ENCODE measurements at places on chromosomes 1 and 21.

DNA sequence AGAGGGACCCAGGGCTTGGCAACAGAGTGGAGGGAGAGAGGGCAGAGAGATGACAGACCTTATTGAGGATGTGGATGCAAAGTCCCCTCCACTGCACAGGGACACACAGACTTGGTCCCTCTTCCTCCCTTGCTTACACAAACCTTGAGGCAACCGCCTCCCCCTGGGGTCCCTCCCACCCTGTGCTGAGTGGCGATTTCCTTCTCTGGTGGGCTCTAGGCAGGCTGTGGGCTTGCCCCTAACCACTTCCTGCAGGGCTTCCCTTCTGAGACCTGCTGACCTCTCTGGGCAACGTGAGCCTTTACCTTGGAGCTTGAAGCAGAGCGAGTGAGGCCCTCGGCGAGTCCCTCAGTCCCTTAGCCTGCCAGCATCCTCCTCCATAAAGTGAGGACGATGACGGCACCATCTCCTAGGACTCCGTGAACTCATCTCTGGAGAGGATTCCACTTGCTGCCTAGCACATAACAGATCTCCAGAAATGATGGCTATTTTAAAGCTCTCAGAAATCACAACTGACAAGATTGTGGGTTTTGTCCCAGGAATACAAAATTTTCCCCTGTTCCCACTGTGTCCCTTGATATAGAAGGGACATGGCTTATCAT, 25.0 kb downstream of the KIAA1614 start:
- no peak for DNase-seq

DNA sequence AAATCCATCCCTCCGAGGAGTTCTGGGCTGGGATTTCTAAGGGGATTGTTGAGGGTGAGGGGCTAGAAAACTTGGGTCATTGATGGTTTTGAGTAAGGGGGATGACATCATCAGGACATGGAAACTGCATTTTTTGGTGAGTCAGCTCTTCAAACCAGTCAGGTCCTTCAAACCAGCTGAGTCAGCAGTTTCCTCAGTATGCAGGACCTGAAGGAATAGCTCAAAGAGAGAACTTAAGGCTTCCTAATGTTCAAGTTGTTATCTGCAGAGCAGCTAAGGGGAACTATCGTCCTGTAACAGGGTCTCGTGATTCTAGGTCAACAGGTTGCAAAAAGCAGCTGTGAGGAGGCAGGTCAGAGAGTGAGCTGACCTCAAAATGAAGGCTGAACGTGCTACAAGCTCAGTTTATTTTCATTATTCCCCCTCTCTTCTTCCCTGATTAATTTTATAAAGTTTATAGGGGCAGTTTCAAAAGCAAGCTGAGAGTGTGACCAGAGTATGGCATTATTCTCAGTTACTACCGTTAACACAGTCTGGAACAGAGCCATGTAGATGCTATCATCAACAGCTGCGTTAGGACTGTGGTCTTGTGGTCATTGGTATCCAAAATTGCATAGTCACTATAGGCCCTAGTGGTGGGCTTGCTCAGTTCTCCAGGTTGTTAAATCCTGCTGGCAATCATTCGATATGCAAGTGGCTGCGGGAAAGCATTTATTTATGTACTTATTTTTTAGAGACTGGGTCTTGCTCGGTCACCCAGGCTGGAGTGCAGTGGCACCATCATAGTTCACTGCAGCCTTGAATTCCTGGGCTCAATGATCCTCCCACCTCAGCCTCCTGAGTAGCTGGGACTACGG, 10.7 kb upstream of the SDC3 start:
- no peak for DNase-seq

GRCh38 chr1:235679644-235680043, 30.1 kb upstream of the GNG4 start:
- no peak for DNase-seq

DNA sequence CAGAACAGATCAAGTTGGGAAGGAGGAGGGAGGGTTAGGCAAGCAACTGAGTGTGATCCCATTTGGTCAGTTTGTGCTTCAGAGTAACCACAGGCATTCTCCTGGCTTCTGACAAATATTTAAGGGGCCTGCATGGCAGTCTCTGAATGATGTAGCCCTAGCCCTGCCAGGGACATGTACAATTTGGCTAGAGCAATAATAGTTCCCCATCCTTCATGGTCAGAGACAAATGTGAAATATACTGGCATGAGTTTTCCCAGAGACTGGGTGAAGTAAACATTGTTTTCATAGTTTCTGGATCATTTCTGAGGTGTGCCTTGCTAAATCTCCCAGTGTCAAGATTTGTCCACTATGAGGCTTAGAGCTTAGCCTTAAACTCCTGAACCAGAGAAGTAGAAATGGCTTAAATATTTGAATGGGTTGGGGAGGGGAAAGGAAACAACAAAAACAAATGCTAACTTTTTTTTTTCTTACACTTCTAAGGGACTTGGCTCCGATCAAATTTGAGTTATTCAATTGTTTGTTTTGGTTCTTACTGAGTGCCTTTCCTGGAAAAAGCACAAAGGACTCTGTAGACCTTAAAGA, 42.0 kb upstream of the UBE2U start:
- no peak for DNase-seq

DNA sequence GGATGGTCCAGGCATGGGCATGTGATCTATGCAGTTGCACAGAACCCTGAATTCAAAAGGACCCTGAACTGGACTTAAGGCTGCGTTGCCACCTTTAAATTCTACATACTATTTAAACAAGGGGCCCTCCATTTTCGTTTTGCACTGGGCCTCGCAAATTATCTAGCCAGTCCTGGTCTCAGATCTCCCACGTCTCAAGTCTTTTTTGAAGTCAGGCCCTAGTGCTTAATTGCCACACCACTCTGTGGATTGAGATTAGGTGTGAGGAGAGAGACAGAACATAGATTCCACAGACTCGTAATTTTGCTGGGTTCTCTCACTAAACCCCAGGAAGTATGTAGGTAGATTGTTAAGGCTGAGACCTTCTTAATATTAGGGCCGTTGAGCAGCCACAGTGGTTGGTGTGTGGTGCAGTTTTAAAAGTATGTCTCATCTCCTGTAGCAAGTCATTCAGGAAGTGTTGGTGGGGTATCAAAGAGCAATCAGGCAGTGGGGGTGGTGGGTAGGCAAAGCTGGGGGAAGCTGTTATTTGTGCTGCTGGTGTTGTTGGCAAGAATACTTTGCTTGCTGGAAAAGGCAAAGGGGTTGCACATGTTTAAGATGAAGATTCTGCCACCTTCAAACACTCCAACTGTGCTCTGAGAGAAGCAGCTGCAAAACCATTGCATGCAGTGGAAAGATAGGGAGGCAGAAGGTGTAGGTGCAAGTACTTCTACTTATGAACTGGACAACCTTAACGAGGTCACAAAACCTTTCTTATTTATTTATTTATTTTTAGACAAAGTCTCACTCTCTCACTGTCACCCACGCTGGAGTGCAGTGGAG, 11.2 kb downstream of the CD84 start:
- peak; percentile 22 for DNase-seq

DNA sequence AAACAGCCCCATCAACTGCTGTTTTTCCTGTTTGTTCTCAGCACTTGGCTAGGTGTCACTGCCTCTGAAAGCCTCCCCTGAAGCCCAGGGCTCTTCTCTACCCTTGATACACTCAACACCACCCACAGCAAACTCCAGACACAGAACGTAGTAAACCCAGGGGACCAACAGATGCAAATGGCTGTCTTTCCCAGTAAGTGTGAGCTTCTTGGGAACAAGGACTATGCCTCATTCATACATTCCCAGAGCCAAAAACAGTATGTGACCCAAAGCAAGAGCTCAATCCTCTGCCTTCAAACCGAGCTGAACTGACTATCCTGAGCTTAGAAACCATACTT, 4.4 kb downstream of the LBR start:
- DNase-seq, result no peak

DNA sequence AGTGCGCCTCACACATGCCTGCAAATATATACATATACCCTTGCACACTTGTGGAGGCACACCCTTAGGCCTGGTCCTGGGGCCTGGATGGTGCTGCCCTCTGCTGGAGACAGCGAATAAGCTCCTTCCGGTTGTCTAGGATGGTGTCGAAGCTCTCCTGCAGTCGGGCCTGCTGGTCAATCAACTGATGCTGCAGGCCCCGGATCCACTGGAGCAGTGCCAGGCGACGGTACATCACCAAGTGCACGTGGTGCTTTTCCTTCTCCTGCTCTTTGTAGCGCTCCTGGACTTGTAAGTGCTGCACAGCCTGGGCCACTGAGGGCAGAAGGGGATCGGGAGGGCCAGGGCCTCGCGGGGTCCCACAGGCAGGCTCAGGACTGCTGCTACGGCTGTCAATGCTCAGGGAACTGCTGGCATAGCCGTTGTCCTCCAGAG, 3.1 kb downstream of the C1orf216 start:
- DNase-seq, result peak; percentile 80

DNA sequence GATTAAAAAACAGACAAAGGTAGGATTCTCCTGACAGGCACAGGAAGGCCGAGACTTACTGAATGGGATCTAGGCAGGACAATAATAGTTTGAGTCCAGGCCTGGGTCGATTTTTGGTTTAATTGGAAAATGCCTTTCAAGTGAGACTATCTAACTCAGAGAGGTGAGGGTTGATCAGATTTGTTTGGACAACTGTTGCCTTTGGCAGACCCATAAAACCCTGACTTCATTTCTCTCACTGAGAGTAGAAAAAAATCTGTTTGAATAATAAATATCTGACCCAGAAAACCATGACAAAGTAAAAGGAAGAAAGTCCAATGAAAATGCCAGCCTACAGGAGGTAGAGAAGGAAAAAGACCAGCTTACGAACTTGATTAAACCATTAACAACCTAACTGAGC, 12.3 kb upstream of the SLC30A10 start:
- no peak for DNase-seq

- no peak for DNase-seq
These were observed 96.8 kb upstream of the ADGRL2 start for GRCh38 chr1:81703756-81704463.

DNA sequence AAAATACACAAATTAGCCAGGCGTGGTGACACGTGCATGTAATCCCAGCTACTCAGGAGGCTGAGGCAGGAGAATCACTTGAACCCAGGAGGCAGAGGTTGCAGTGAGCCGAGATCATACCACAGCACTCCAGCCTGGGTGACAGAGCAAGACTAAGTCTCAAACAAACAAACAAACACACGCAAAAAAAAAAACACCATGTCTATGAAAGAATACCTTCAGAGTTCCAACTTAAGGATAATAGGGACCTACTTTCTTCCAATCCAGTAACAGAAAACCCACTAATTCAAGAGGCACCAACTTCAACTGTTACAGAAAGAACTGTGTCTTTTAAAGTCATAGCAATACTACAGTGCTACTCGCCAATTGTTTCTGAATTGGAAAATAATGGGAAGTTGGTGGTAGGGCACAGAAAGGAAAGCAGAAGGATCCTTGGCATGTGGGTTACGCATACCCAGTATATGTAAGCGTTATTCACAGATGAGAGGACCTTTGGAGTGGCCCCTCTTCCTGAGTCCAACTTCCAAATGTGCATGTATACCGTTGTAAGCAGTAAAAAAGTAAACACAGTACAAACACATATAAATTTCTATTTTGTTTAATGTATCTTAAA, 87.0 kb downstream of the ACBD6 start:
- no peak for DNase-seq

All from transverse colon (tissue), 4 donors.